ENCODE measurements at places on chromosomes 6 and 20.

DNA sequence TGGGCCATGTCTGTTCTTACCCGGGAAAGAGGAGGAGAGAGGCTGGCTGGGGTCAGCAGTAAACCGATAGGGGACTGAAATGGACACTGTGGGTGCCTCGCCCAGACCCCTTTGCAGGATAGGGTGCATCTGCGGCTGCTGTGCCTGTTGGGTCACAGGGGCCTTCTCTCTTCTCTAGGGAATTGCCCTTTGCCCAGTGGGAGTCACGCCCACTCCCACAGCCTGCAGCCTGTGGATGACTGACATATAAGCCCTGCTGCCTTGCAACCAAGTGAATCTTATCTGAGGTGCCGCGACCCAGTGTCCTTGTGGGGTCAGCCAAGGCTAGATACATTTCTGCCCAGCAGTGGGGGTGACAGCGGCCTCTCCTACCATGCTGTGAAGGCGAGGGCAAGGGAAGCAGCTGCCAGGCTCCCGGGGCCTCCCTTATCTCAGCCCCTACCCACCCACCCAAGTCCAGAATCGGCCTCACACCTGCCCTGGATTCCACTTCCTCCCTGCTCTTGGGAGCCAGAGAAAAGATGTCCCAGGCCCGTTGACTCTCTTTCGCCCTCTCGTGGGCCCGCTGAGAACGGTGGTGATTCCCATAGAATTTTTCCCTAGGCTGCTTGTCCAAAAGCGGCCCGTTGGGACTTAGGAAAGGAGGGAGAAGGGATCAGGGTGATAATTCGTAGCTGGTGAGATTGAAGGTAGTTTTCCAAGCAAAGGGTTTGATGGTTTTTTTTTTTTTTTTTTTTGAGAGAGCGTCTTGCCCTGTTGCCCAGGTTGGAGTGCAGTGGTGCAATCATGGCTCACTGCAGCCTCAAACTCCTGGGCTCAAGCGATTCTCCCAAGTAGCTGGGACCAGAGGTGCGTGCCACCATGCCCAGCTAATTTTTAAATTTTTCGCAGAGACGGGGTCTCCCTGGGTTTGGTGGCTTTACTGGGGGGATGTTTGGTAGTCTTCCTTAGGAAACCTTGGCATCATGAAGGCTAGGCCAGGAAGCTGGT, 76.4 kb upstream of the RNF24 start:
- no peak for DNase-seq

DNA sequence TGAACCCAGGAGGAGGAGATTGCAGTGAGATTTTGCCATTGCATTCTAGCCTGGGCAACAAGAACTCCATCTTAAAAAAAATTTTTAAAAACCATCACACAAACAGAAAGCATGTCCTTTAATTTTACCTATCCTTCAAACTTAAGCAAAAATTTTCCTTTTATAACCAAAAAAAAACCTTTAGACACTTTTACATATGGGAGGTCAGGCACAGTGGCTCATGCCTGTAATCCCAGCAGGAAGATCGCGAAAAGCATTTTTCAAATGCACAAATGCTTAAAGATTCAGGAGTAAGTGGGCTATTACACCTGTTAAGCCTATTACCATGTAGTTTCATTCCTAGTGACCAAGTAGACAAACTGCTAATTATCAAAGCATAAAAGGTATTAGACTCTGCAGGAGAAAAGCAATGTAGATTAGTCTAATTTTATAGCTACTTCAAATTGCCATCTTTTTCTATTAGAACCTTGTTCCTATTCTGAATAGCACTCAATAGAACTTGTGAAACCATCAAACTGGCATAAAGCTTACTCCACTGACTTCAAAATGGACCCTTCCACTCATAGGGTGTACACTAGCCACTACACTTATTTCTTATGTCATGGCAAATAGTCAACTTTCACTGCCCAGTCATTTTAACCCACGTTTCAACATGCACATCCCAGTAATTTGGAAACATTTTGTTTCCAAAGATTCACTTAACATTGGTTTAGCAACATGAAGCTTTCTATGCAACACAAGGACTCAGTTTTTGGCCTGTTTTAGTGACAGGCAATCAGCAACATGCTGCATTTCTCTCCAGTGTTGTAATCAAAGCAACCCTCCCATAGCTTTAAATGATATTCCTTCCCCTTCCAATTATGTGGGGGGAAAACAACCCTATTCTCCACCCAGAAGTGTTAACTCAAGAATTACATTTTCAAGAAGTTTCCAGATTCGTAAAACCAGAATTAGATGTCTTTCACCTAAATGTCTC, 4.0 kb downstream of the EEF1A1 start:
- DNase-seq, result no peak

GRCh38 chr6:116447052-116447451, 14.1 kb upstream of the CALHM6 start:
- DNase-seq, result no peak

DNA sequence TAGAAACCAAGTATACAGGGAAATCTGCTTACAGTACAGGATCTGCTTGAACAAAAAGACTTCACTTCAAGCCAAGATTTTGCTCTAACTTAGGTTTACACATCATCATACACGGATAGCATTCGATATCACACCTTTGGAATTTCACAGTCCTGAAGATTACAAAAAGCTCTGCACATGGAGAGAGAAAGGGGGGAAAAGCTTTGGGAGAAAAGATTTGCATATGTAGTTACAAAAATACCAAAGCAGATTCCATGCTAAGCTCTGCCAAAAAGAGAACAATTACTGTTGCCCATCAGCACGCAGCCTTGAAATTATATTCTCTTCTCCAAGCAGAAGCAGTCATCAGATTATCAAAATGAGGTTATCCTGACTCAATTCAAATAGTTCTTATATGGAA, 62.0 kb downstream of the HIVEP2 start:
- no peak for DNase-seq

DNA sequence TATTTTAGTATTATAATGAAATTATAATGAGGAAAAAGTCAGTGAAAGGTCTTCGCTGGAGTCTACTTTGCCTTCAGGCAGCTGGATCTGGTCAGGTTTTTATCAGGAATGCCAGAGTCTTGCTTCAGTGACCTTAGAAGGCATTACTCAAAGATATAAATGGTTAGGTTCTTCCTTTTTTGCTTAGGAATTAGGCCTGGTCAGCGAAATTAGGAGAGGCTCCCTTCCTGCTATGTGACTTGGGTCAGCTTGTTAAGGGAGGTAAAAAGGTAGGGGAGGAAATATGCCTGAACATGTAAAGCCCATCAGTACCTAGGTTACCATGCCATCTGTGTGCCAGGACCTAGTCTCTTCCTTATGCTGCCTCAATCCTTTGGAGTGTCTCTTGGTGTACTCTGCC, 115.1 kb downstream of the OTOR start:
- DNase-seq, result no peak

- DNase-seq, result no peak
Observed at GRCh38 chr6:10426781-10427279, 12.0 kb upstream of the TFAP2A start.

GRCh38 chr6:116667623-116668022, 943 bp downstream of the ZUP1 start:
- no peak for DNase-seq

DNA sequence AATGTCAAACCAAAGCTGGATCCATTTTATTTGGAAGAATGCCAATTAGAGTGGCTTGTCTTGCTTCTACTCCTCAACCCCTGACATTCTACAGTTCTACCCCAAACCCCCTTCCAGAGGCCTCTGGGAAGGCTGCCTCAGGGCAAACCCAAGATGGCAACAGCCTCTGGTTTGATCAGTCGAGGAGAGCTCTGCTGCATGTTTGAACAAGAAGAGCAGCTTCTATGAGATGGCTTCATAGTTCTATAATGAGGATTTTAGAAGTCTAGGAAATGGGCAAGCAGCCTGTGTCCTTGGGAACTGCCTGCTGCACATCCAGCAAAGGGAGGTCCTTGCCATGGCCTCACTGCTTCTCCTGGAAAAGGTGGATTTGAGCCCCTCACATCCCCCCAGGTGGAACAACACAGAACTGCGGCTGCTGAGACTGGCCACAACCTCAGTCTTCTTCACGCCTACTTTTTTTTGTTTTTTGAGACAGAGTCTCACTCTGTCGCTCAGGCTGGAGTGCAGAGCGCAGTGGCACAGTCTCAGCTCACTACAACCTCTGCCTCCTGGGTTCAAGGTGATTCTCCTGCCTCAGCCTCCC, 37.9 kb downstream of the ZC3H12D start:
- DNase-seq, result no peak

DNA sequence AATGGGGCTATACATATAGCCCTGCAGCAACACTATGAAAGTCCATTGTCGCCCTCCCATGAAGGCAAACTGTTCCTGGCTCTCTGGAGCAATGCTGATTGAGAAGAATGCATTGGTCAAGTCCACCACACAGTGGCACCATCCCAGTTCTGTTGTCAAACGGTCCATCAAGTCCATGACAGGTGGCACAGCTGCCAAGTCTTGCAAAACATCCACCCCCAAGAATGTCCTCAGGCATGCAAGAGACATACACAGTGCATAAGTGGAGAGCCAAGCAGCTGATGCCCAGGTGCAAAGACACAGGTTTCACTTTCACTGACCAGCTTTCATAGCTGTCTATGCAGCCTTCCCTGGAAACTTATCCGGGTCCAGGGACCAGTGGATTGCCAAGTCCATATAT, 17.5 kb downstream of the ZNF391 start:
- no peak for DNase-seq

DNA sequence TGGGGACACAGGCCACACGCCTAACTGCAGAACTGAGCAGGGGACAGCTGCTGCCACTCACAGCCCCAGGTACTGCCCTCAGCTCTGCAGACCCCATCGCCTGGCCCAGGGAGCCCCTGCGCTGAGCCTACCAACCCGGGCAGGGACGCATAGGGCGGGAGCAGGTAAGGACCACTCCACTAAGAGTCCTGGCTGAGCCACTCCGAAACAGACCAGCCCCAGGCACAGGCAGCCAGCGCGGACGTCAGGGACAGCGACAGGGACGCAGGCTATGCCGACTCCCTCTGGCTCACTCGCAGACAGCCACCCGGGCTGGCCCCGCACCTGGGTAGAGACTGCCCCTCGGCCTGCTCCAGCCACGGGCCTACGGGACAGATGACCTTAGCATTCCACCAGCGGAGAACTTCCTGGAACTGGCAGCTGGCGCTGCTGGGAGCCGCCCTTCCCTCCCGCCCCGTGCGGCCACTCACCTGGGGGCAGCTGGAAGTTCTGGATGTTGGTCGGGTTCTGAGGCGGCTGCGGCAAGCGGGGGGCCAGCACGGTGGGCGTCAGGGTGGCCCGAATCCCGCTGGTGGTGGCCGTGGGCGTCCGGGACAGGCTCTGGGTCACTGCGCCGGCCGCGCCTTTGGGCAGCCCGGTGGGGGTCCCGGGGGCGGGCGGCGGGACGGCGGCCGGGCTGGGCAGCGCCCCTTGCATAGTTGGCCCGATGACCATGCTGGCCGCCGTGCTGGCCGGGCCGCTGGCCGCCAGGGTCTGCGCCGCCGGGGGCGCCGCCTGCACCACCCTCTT, 1.5 kb downstream of the TAF4 start:
- no peak for DNase-seq

DNA sequence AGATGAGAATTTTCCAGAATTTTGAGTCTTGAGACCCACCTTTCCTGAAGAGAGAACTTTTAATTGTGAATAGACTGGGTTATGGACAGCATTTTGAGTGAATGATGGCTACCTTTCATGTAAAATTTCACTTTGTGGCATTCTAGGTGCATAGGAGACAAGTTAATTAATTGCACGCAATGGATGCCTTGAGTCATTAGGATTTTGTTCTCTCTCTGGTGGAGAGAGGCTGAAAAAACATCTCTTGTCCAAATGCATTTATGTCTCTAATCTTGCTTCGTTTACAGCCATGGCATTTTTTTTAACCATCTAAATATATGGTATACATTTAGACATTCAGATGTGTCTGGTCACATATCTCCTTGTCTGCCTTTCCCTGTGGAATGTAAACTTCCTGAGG, 3.1 kb downstream of the RHAG start:
- DNase-seq, result no peak

- no peak for DNase-seq
Observed at GRCh38 chr6:164128101-164128500, 713.6 kb downstream of the QKI start.

GRCh38 chr6:107621229-107621937, 131.5 kb downstream of the SOBP start:
- no peak for DNase-seq

GRCh38 chr6:79632580-79632979, 1.5 kb downstream of the SH3BGRL2 start:
- no peak for DNase-seq

DNA sequence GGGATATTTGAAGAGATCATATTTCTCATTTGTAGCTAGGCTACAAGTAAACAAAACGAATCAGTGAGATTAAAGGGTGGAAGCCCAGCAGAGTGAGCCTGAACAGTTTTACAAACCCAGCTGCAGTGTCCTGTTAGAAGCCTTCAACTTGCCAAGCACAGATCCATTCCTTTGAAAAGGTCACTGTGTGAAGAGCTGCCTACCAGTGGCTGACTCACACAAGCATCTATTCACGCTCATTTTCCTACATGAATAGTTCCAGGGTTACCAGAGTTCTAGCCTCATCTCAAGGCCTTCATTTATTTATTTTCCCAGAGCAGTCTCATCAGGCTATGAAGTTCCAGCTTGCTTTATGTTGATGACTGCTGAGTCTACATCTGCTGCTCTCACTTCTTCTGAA, 25.7 kb upstream of the MLIP start:
- peak; percentile 57 for DNase-seq

DNA sequence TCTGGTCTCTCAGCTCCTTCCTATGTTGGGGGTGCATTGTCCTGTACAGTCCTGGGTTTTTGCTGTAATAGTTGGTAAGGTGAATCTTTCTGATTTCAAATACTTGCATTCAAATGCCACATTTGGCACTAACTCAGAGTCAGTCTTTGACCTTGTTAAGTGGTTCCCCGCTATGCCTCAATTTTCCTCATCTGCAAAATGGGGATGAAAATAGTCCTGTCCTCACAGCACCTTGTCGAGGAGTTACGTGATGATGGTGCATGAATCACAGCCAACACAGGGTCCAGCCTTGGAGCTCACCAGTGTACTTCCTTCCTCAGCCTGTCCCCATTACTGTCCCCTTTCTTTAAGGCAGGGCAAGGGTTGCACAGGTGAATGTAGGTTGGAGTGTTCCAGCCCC, 1.1 kb downstream of the WFDC5 start:
- no peak for DNase-seq

- no peak for DNase-seq
Observed at GRCh38 chr20:9488063-9488462, 26.3 kb upstream of the LAMP5 start.

GRCh38 chr6:83879746-83880145, 20.3 kb downstream of the CYB5R4 start:
- no peak for DNase-seq

DNA sequence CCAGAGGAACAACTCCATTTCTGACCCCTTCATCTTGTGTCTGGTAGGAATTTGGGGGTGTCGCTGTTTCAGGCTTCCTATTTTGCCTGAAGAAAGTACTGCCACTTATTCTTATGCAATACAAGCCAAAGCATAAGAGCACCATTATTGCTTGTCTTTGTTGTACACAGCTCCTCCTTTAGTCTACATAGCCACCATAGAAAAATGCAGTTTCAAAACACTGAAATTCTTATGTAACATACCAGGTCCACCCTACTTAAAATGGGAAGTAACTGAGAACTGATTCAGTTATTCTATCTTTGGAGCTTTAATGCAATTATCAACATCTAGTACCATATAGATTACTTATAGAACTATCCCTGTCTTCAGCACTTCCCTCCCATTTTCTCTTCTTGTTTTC, 255.5 kb downstream of the ARHGAP18 start:
- DNase-seq, result no peak

- DNase-seq, result no peak
Observed at GRCh38 chr20:20638878-20639277, 73.6 kb downstream of the RALGAPA2 start.

- DNase-seq, result peak; percentile 80
Observed at GRCh38 chr6:150417899-150418826, 49.4 kb downstream of the IYD start.

- no peak for DNase-seq
Observed at GRCh38 chr6:30287139-30287538, 39.6 kb upstream of the TRIM39 start.
